ENCODE measurements at places on chromosomes 13 and 19.

DNA sequence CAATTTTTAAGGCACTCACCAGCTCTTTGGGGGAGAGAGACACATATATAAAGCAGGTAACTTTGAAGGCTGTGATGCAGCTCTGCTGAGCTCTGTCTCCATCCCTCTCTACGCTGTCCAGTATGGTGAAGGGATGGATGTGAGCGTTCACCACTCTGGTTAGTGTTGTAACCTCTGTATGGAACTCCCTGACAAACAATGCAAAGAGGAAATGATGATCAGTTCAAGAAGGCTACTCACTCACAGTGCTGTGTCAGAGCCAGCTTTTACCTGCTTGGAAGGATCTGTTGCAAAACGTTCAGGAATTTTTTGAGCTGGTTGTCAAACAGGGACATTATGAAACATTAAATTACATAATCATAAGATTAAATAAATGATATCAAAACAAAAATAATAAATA lies 90.8 kb upstream of the SLC10A2 start:
- DNase-seq, result no peak

GRCh38 chr13:30429721-30430694 lies 7.7 kb downstream of the UBE2L5 start:
- DNase-seq, result no peak

- DNase-seq, result no peak
Observed at GRCh38 chr13:65336087-65336749, 1893.9 kb downstream of the PCDH9 start.

- no peak for DNase-seq
Observed at GRCh38 chr13:51845574-51846318, 769 bp upstream of the TMEM272 start.

DNA sequence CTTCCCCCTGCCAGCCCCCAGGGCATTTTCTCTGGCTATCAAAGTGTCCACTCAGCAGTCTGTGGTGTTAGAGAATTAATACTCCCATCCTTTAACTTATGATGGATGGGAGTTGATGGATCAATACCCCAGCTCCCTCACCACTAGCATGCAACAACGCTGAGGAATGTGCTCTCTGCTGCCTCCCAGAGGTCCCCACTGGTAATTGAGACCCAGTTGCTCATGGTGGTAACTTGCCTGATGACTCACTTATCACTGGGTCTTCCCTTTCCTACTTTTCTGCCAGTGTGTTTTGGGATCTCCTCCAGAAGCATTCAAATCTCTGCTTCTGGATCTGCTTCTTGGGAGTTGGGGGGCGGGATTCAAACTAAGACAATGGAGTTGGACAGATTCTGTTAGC lies 20.3 kb upstream of the CACNA1A start:
- no peak for DNase-seq

GRCh38 chr13:98658131-98658530 lies 81.2 kb upstream of the STK24 start:
- DNase-seq, result no peak

DNA sequence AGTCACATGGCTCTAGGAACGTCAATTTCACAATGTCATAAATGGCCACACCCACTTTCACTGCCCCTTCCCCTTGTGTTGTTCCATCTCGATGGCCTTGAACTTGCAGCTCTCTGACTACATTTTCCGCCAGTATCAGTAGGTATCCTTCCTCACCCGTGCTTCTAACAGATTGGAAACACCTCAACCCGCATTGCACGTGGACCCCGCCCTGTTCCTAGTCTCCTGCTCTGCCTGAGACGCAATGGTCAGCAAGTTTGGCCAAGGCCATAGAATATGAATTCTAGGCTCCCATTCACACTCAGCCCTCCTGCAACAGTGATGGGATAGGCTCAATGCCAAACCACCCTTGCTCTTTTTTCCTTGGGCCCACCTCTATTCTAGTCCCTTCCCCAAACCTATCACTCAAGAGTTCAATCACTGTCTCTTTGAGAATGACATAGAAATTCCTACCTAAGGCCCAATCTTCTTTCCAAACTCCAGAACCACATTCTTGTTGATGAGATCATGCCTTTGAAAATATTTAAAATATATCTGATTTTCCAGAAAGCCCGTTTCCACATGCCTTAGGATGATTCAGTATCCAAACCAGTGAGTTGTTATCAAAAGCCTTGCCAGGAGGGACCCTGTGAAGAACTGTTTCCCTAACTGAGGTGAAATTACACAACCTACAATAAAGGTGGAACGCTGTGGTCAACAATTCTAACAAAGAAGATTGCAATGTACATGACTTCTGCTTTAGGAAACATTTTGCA lies 334.6 kb downstream of the MYO16 start:
- DNase-seq, result no peak

DNA sequence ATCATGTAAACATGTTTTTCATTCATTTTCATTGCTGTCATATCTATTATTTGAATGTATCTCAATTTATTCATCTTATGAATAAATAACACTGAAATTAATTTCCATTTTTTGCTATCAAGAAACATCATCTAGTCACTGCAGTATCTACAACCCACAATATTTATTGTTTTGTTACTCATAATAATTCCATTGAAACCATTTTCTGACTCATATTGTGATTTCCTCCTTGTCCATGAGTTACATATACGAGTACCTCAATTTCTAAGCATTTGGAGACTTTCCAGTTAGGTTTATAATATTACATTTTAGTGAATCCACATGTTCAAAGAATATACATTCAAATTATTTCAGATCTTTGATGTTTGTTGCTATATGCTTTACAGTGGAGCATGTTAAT lies 1524.0 kb downstream of the SLITRK1 start:
- no peak for DNase-seq

- no peak for DNase-seq
Observed at GRCh38 chr13:108813587-108814170, 184.3 kb downstream of the MYO16 start.

GRCh38 chr13:51801631-51802099 lies 2.3 kb downstream of the DHRS12 start:
- peak; percentile 14 for DNase-seq

DNA sequence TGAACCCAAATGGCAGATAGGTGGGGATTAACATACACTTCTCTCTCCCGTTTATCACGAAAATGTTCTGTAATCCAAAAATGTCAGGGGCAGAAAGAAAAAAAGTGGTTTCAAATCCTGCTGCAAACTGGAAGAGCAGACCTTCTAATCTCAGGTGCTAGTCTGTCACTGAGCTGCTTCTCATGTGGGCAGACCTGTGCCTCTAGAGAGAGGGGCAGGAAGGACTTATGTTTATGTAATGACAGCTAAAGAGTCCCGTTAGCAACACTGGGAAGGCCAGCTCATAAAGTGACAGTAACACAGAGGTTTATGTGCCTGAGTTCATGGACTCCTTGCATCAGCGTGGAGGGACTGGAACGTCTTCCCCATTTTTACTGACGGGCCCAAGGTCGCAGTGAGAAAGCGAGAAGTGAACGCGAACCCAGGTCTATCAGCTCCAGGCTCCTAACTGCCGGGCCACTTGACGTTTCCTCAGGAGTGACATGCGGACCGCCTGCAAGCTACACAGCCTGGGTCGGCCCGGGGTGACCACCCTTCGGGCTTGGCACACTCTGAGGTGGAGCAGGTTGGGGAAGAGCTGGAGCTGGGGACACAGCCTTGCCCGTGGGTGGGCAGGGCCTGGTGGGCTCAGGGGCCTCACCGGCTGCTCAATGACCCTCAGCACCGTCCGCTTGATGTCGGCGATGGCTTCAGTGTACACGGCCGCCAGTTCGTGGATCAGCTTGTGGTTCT lies 9.6 kb upstream of the RSPH6A start:
- no peak for DNase-seq

DNA sequence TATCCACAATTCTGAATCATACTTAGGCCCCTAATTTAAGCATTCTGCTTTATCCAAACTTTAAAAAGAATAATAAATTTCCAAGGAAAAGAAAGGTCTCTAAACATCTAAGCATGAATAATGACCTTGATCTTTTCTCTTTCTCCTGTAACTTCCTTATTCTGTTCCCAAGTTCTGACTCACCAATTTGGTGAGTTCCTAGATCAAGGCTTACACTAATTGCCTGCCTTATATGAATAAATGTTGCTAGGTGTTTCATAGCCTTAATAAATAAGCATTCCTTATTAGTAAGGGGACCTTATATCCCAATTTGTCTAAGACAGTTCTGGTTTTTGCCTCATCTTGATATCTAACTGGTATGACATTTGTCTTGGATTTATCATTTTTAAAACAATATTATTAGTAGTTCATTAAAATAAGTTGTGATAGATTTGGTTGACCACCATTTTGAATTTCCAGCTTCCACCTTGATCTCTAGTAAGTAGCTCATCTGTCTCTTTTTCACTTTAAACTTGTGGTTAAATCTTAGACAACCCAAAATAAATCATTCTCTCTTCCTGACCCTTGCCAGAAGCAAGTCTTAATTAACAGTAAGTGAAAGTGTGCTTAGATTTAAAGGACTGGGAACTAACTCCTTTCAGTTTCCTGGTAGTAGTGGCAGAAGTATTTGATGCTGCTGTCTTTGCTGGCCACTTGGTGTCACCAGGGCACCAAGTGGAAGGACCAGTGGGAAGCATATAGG lies 121.2 kb upstream of the MLNR start:
- DNase-seq, result no peak

DNA sequence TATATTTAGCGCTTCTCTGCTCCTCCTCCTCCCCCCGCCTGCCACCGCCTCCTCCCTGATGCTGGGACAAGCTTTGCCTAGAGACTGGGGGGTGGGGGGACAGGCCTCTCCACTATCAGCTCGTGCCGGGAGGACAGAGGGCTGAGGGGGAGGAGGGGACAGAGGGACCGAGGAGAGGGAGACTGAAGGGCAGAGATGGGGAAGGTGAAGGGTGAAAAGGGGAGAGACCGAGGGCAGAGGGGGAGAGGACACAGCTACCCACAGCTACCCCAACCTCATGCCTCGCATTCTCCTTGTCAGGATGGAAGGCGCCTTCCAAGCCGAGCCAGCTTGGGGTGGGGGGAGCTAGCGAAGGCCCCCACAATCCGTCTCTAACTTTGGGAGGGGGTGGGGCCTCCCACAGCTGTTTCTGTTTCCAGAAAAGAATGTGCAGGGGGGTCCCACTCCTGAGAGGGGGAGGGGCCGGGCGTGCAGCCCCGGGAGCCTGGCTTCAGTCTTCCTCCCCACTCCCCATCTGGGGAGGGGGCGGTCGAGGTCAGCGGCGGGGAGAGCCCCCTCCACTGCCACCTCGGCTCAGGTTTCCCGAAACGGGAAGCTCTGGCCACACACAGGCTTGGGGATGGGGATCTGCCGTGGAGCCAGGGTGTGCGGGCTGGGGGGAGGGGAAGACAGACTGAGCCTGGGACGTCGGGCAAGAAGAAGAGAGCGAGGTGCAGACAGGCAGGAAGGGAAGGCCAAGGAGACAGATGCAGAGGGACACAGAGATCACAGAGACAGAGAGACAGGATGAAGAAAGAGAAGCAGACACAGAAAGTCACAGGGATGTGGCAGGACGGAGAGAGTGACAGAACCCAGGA lies 1.6 kb downstream of the DACT3 start:
- DNase-seq, result no peak

DNA sequence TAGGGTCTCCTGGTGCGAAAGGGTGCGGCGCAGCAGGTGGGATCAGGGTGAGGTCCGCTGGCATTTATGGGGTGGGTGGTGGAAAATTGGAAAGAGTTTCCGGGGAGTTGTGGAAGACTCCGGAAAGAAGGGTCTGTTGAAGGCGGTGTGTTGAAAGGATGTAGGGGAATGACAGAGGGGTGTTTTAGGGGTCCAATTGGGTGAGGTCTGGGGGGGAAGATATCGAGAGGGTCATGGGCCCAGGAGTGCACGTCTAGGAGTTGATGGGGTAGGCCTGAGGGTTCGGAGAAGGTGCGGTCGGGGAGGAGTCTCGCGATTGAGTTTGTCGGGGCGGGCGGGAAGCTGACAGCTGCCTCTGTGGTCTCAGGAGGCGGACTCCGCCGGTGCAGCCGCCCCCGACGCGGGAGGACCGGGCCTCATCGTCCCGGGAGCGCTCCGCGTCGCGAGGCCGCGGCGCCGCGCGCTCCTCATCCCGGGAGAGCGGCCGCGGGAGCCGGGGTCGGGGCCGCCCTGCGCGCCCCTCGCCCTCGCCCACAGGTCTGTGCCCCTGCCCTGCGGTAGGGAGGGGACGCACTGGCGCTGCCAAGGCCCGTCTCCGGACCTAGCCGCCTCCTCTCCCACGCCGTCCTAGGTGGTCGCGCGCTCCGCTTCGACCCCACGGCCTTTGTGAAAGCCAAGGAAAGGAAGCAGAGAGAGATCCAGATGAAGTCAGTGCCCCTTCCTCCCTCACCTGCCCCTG lies 7.0 kb downstream of the PGLYRP1 start:
- DNase-seq, result no peak

DNA sequence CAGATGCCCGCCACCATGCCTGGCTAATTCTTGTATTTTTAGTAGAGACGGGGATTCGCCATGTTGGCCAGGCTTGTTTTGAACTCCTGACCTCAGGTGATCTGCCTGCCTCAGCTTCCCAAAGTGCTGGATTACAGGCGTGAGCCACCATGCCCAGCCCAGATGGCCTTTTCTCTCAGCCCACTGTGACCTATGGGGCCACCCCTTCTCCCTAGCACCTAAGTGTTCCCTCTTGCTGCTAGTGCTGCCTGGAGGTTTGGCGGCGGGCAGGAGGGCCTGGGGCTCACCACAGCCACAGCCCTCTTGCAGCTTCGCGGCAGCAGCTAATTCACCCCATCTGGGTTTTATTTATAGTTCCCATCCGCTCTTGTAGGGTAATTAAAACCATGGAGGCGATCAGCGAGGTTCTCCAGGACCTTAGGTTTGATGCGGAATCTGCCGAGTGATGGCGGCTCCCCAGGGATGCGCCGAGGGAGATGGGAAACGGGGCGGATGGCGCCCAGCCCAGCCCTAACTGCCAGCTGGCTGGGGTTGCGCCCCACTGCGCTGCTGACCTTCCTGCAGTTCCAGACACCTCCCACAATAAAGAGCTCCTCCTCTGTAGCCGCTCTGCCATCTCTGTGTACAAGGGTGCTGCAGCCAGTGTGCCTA lies 3.3 kb downstream of the REX1BD start:
- DNase-seq, result no peak

GRCh38 chr13:95191821-95192563 lies 109.3 kb downstream of the ABCC4 start:
- DNase-seq, result peak; percentile 71

DNA sequence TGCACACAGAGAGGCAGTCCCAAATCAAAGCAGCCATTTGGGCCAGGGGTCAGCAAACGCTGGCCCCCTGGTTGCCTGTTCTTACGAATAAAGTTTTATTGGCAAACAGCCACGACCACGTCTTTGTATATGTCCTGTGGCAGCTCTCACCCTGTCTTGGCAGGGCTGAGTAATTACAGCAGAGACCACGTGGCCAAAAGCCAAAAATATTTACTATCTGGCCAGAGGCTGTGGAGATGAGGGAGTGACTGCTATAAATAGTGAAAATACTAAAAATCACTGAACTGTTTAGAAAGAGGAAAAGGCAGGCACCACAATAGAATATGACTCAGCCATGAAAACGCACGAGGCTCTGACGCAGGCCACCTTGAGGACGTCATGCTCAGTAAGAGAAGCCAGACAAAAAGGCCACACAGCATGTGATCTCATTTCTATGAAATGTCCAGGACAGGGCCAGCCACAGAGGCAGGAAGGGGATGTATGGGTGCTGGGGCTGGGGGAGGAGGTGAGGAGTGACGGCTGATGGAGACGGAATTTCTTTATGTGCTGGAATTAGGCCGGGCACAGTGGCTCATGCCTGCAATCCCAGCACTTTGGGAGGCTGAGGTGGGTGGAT lies 29.4 kb downstream of the SMIM24 start:
- DNase-seq, result no peak

Measured in SHP77 treated with DMSO at 0.1 percent for 48 hours (cell line).